ENCODE measurements at places on chromosomes 3 and 15.

DNA sequence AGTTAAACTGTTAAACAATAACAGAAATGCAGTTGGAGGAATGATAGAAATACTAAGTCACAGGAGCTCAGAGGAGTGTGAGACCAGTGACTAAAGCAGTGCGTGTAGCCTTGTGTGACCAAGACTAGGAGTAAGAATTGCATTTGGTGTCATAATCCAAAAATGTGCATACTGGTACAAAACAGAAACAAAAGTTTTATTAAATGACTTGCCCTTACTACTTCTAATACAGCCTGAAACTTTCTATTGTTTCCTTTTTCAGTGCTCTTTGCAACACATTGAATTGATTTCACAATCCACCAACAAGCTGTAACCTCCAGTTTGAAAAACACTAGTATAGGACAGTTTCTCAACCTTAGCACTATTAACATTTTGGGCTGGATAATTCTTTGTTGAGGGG is 17.1 kb downstream of the SNX1 start:
- DNase-seq, result no peak

- no peak for DNase-seq
Measured at GRCh38 chr15:81113204-81113657, 20.8 kb upstream of the CFAP161 start.

DNA sequence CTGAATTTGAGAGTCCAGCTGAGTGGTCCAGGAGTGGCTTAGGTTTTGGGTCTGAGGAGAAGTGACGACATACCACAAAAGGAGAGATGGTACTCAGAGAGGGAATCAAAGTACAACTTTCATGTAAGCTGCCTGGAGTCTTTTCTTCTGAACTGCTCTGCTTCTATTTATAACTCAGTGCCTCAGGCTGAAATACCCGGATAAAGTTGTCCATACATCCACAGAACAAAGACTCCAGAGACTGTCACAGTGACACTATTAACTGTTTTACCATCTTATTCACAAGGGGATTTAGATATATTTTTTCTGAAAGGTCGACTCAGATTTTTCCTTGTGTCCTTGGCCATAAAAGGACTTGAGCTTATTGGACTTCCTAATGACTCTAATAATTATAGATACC is 264.3 kb upstream of the DNAJC19 start:
- DNase-seq, result no peak

DNA sequence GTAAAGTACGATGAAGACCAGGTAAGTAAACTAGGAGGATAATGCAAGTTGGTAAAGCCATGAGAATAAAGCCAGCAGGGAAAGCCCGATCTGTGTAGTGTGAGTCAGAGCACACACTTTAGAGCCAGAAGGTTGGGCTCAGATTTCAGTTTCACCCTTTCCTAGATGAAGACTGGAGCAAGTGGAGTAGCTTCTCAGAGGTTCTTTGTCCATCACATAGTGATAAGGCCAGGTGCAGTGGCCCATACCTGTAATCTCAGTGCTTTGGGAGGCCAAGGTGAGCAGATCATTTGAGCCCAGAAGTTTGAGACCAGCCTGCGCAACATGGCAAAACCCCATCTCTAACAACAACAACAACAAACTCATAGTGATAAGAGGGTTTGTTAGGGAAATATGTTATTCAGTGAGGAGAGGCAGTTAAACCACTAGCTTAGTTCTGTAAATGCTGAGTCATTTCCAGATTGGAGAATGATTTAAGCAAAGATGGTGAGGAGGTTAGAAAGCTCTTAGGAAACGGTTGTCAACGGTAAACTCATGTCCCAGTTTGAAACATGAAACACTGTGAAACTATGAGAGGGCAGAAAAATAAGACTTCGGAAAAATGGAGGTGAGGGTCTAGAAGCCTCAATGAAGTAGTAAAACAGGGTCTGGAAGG is 39.0 kb downstream of the IL12A start:
- DNase-seq, result no peak

DNA sequence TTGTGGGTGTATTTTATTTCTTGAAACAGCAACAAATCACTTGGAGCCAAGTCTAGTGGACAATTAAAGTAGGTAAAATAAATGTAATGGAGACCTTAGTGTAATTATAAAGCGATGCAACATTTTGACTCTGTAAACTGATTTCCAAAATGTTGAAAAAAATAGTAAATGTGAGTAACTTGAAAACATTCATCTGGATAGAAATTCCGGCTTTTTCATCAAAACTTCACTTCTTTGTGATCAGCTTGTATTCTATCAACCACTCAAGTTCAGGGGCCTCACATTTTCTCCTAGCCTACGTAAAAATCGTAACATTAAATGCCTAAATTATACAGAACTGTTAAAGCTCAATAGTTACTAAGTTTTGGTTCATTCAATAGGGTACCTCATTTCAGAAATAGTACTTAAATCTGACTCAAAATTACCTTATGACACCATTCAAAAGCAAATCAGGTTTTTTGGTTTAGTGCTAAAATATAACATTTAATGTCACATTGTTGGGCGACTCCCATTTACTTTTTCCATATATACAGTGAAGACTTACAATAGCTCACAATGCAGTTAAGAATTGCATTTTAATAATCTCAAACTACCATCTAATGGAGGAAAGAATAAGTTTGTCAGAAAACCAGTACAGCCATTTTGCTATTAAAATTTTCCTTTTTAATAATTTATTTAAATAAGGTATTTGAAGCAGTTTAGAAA is 12.7 kb downstream of the CCNL1 start:
- DNase-seq, result no peak

DNA sequence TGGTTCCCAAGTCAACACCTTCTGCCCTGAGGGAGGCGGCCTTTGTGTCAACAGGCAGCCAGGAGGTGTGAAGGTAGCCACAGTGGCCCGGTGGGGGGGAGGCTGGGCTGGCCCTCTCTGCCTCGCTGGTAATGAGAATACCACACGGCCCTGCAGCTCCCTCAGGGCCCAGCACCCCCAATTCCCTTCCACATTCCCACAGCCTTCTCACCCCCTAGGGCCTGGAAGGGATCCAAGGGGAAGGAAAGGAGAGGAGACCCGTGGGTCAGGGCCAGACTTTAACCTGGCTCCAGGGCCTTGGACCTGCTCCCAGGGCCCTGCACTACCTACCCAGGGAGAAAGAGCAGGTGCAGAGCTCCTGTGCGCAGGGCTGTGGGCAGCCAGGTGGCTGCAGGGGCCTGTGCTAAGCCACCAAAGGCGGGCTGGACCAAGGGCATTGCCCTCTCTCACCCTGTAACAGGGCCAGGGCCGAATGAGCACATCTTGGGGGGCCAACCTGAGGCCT is 8.7 kb upstream of the MESP2 start:
- DNase-seq, result no peak
